ENCODE measurements at places on chromosomes 11 and 22.

DNA sequence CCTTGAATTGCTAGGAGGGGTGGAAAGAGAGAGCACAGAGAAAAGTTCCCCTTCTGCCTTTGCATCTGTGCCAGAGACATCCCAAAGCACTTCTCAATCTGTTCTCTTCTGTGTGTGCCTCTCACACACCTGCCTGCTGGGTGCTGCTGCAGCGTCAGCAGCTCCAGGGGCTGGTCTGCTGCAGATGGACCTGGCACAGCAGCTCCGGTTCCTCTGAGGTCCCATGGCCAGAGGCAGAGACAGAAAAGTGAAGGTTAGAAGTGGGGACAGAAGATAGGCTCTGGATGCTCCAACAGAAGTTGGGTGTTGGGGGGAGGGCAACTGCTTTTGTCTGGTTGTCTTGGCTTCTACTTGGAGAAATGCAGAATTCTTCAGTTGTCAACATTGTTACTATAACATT, 48.9 kb upstream of the KIRREL3 start:
- no peak for DNase-seq

- no peak for DNase-seq
Measured at GRCh38 chr11:87255589-87255988, 217.9 kb downstream of the TMEM135 start.

- DNase-seq = no peak
Measured at GRCh38 chr11:37770145-37770544, 1172.1 kb upstream of the RAG2 start.

DNA sequence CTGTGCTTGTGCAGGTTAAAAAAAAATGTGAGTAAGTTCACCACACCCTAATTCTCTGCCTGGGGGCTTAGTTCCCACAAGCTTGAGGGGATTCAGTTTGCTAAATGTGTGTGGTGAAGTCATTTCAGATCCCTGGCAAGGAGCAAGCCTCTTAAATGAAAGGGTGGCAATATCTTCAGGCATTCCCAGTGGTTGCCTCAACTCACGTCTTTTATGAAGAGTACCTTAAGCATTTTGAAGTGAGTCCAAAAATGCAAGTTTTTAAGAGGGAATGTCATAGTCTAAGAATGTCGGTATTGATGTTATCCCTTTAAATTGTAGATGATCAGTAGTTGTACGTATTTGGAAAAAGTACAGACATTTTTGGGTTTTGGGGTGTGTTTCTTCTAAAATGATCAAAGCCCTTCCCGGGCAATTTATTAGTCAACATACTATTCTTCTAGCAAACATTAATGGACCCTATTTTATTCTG, 4.9 kb downstream of the TCP11L1 start:
- DNase-seq = no peak

GRCh38 chr22:19175602-19176174, 2.8 kb downstream of the SLC25A1 start:
- no peak for DNase-seq

GRCh38 chr22:23248583-23248982, 68.3 kb downstream of the BCR start:
- DNase-seq = no peak

DNA sequence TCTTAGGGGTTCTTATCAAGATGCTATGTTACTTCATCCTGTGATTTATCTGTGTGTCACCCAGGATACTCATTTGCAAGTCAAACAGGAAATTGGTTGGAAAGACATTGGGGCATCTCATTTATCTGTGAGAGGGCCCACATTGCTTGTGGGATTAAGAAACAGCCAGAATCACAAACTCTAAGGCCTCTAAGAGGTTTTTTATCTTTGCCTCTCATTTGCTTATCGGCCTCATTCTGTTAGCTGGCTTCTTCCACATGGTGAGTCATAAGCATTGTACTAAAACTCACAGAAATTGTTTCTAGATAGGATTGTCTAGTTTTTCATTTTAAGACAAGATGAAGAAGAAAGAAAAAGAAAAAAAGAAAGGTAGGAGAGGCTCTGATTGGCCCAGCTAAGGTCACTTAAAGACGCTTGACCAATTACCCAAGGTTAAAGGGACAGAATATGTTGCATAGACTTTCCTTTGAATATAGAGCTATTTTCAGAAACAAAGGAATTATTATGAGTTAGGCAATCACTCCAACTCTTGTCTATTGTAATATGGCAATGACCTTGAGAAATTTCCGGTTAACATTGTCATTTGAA, 121.9 kb downstream of the ARHGAP42 start:
- DNase-seq = no peak

- no peak for DNase-seq
Measured at GRCh38 chr11:35390737-35391682, 28.3 kb downstream of the SLC1A2 start.

GRCh38 chr11:100810146-100810545, 123.1 kb downstream of the ARHGAP42 start:
- no peak for DNase-seq

DNA sequence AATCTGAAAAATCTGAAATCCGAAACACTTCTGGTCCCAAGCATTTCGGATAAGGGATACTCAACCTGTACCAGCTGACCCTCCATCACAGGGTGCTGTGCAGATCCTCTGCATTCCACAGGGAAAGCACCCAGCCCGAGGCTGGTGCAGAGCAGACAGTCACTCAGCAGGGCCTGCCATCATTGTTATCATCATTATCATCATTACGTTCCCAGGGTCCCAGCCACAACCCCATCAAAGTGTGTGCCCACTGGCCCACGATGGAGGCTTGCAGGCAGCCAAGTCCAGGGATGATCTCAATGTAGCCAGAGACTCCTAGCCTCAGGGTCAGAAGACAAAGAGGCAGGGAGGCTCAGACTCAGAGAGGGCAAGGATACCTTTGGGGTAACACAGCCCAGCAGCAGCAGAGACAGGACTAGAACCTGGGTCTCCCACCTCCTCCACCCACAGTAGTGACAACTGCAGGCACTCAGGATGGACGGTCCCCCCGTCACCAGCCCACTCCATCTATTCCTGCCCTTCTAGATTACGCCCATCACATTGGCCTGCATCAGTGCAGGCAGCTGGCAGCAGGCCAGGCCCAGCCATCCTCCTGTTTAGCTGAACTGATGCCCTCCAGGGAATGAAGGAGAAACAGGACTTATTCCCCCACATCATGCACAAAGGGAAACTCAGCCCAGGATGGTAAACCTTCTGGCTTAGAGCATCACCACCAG, 10.3 kb downstream of the GAL3ST1 start:
- no peak for DNase-seq

GRCh38 chr22:47091921-47092700, 329.7 kb downstream of the TBC1D22A start:
- no peak for DNase-seq

DNA sequence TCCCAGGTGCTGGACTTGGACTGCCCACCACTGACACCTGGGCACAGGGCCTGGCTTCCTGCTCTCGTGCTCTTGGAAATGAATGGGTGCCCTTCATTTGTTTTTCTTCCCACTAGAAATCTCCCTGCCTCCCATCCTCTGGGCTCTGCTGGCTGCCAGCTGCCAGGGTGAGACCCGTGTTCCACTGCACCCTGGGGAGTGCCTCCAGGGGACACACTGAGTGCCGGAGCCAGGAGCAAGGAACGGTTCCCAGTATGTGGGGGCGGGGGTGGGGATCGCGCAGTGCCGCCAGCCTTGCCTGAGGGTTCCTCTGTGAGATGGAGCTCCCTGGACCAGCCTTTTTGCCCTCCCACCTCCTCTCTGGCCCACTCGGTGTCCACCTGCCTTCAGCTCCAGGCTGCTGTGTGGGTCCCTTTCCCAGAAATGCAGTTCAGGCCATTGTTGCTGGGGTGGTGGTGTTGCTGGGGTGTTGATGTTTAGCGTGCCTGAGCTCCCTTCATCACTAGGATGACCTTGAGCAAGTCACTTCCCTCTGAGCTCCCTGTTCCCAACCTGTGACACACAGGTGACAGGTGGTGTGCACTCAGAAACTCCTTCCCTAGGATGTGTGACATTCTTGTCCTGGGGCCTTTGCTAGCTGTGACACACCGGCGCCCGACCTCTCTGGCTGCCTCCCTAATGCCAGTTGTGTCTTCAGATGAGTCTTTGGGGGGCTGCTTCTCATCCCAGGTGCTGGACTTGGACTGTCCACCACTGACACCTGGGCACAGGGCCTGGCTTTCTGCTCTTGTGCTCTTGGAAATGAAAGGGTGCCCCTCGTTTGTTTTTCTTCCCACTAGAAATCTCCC, 72.1 kb downstream of the MED15 start:
- no peak for DNase-seq

DNA sequence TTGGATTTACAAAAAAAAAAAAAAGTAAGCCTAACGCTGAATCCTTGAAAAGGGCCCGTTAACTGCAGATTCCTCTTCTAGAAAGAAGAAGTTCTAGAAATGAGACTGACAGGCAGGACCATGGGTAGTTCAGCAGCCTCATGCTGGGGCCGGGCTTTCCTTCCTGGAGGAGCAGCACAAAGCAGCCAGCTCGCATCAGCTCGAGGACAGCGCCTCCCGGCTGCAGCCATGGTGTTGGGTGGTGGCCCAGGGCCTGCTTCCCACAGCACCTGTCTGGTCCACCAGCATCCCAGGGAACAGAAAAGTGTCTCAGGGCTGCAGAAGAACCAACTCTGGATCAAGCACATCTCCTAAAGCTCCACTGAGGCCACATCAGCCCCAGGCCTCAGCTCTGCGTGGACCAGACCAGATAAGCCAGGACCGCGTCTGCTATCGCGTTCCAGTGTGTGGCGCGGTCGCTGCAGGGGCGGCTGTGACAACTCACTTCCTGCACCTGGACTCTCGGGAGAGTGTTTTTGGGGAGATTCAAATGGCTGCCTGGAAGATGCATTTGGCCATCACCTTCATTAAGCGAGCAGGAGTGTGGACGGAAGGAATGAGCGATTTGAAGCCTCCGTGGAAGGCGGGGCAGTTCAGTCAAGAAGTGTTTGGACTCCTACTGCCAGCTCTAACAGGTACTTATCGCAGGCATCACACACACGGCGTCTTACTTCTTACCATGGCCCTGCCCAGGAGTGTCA, 53.5 kb downstream of the MYH9 start:
- DNase-seq = no peak

All from C1 segment of cervical spinal cord (tissue), 14 donors.